AG09319 (cell line): ENCODE measurements at places on chromosomes 7 and 10.

DNA sequence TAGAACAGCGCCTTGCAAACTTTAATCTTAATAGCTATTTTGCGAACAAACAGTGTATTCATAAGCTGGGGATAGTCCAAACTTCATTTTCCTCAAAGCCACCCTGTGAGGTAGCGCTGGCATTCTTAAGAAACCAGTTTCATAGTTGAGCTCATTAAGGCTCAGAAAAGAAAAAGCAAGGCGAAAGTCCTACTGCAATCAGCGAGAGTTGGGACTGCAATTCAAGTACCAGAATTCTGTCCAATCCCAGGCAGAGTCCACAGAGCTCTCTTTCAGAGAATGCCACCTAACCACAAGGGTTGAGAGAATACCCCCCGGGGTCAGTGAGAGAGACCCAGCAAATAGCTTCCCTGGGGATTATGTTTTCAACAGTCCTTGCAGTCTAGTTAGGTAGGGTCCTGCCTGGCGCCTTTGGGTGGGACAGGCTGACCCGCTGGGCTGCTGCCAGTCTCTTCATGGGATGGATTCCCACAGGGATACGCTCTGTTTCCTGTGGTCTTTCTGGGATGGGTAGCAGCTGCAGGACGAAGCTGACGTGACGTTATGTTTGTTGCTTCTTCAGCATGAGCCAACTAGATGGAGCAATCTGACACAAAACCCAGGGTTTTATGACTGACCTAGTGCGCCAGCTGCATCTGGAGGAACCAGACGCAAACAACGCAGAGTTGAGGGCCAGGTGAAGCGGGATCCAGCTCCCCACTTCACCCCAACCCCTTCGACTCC lies 16.0 kb downstream of the BMPER start:
- no peak for DNase-seq

GRCh38 chr10:92750791-92751533 lies 61.2 kb downstream of the HHEX start:
- DNase-seq: no peak

- no peak for DNase-seq
Measured at GRCh38 chr10:116985611-116986010, 19.4 kb downstream of the SHTN1 start.

DNA sequence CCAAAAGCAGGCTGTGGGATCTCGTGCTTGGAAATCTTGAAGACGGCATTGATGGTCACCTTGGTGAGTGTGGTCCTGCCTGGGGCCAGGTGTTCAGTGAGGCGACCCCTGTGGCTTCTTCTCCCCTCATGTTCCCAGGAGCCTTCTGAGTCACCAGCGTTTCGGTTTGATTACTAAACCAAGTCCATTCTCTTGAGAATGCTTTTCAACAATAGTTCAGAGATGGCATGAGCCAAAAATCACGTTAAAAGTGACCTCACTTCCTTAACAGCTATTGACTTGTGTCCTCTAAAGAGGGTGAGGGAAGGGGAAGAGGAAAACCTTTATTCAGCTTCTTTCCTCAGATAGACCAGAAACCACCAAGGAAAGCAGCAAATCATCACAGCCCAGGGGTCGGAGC lies 315.2 kb downstream of the GATA3 start:
- no peak for DNase-seq

GRCh38 chr10:67296926-67297325 lies 371.1 kb downstream of the LRRTM3 start:
- DNase-seq: no peak

DNA sequence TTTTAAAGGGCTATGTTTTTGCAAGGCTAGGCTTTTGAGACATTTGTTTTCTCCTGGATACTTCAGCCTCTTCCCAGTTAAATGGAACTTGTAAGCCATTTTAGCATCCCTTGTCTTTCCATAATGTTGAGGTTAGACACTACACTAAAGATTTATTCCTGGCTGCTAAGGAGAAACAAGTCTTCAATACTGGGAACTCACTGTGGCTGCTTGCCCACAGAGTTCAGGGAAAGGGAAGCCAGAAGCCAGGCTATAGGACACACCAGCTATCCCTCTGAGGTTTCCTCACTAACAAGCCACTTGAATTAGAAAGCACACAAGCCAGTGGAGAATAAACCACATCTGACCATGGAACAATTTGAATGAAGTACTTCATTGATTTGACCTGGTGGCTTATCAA lies 421.7 kb upstream of the CHRM2 start:
- no peak for DNase-seq

DNA sequence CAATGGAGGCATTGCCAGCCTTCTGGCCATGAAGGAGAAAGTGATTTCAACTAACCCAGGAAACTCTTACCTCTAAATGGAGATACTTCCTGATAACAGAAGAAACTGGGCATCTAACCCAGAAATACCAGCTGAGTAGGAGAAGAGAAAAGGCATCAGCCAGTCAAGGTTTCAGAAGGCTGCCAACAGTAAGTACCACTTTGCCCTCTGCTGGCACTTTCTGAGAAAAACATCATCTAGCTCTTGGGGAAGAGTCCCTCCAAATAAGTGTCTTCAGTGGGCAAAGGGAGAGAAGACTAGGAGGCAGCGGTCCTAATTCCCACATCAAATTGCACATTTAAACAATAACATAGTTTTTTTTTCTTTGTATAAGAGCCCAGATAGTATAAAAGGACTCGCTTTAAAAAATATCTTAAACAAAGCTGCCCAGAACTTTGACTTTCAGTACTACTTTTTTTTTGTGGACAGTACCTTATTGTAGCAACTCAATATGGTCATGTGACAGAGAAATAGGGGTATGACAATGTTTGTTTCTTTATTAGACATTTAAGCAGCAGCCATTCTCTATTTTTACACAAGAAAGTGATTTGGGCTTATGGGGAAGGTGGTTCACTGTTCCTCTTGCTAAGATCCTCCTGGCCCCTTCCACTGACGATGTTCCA lies 157.3 kb downstream of the CTTNBP2 start:
- DNase-seq: peak; percentile 32

GRCh38 chr10:62817766-62818425 lies 1.7 kb upstream of the EGR2 start:
- no peak for DNase-seq

GRCh38 chr7:155646669-155647068 lies 2.2 kb downstream of the RBM33 start:
- no peak for DNase-seq

- no peak for DNase-seq
Measured at GRCh38 chr10:29517352-29517923, 117.3 kb downstream of the SVIL start.

GRCh38 chr10:104081998-104082397 lies 3.7 kb downstream of the COL17A1 start:
- no peak for DNase-seq

GRCh38 chr7:3246127-3246526 lies 54.9 kb upstream of the SDK1 start:
- DNase-seq: no peak

- no peak for DNase-seq
Measured at GRCh38 chr10:26221541-26221940, 5.0 kb downstream of the GAD2 start.

DNA sequence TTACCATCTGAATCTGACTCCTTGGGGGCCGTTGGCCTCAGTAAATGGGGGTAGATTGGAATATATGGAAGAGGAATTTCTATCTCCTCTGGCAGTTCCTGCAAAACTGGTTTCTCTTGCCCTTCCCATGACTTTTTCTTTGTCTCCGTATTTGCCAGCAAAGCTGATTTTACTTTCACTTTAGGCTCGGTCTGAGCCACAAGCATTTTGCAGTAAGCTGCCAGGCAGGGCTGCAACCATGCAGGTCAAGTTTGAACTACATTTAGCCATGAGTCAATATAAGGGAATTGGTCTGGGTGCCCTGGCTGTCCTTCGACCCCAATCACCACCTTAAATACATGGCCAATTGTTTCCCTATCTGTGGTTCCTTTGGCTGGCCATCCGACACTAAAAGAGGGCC lies 104.3 kb downstream of the TRIM24 start:
- DNase-seq: no peak

DNA sequence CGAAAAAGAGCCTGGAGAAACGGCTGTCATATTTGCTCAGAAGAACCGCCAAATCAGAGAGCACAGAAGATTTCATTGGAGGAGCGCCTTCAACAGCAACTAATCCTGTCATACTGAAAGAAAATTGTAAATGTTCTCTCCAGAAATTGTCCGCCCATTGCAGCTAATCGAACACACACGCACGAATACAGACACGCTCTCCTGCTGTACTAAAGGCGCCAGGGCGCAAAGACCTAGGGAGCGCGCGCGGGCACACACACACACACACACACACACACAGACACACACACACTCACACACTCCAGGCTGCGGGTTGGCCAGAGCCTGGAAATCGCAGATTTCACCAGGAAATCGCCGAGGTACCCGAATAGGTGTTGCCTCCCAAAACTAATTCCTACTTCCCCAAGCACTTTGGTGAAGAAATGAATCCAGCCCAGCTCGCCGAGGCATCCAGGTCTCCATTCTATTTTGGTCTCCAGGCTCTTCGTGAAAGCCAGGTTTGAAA lies at the start of gene CHRM2:
CHRM2 (plus strand) TSS at position 157 of the 505 bp plus-strand sequence. CDS start 146,214 bp downstream, outside the sequence.
- DNase-seq: peak; percentile 46

- DNase-seq: no peak
Measured at GRCh38 chr10:121919666-121920065, 8.2 kb downstream of the ATE1 start.

- peak; percentile 68 for DNase-seq
Measured at GRCh38 chr10:79178614-79179163, 109.9 kb downstream of the ZMIZ1 start.

GRCh38 chr10:62183442-62183841 lies 85.2 kb downstream of the RTKN2 start:
- no peak for DNase-seq

GRCh38 chr10:83965473-83965872 lies 173.8 kb upstream of the GHITM start:
- DNase-seq: no peak
